ENCODE measurements at places on chromosomes 3 and 15.
A peak's percentile ranks its signal among the peaks of the same experiment; 100 is the strongest.

DNA sequence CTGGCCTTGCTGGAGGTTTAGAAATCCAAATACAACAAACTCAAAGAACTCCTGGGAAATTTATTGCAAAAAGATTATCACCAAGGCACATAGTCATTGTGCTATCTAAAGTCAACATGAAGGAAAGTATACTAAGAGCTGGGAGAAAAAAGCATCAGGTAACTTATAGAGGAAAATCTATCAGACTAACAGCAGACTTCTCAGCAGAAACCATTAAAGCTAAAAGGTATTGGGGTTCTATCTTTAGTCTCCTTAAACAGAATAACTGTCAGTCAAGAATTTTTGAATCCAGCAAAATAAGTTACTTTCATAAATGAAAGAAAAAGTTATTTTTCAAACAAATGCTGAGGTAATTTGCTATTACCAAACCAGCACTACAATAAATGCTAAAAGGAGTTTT lies 8.0 kb downstream of the OR5K3 start:
- no peak for DNase-seq

DNA sequence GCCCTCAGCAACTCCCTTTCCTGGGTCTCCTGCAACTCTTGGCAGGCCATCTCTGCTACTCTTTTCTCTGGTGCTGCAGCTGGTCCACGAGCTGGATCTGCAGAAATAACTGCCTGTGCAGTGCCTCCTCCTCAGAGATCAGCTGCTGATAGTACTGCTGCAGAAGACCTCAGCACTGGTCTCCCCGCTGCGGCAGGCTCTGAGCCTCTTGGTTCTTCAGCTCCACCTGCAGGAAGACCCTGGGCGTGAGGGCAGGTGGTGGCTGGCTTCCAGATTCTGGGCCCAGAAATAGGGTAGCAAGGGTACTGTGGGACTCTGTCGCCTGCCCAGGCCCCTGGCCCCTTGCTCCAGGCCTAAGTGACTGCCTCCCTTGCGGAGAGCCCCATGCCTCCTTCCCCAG lies 79.7 kb upstream of the C2CD4B start:
- DNase-seq = peak; percentile 46

- DNase-seq = no peak
Observed at GRCh38 chr3:137789236-137789635, 25.1 kb downstream of the SOX14 start.

DNA sequence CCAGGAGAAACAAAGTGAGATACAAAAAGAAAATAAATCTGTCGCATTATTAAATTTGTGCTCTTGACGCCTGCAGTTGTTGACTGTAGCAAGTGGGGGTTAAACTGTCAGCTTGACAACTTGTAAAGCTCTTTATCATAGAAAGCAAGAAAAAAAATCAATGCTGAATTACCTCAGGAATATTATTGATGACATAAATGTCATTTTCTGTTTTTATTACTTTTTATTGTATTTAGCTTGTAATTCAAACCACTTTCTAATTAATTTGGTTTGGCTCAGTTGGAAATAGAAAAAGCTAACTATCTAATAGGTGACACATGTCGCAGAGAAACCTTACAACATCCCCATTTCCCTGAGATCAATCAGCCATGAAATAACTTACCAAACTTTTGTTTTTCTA lies 195.3 kb downstream of the CDIN1 start:
- no peak for DNase-seq

GRCh38 chr15:70463453-70463834 lies 299.9 kb downstream of the UACA start:
- no peak for DNase-seq

DNA sequence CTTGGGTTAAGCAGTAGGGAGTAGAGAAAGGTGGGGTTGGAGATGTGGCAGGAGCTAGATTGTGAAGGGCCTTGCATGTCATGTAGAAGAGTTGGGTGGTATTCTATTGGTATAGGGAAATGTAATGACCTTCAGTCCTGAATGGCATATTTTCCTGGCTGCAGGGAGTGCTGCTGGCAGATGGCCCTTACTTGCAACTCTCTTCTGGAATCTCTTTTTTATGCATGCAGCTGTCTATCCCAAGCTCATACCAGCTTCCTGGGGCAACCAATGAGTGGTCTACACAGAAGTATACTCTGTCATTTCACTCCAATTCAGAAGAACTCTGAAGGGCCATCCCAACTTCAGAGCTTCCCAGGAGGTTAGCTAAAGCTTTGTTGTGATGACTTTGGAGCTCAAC lies 144.7 kb upstream of the ANKRD28 start:
- no peak for DNase-seq

GRCh38 chr3:78050276-78051065 lies 1010.6 kb downstream of the ROBO2 start:
- DNase-seq = no peak

DNA sequence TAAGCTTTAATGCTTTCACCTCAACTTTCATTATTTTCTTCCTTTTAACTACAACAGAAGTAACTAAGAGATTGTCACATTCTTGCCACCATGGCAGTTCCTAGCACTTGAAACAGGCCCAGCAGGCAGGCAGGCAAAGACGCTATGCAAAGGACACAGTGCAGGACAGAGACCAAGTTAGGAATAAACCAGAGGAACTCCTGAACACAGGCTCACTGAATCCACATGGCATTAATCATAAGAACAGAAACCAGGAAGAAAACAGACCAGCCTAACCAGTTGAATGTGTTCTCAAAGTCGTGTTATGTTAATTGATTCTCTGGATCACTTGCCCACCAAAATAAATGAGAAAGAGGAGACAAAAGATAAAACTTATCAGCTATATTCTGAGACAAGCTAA lies 397.6 kb downstream of the TBL1XR1 start:
- DNase-seq = no peak

- peak; percentile 43 for DNase-seq
Observed at GRCh38 chr3:84836961-84837360, 121.8 kb upstream of the CADM2 start.

GRCh38 chr3:14280326-14280725 lies 101.7 kb downstream of the LSM3 start:
- no peak for DNase-seq

- DNase-seq = no peak
Observed at GRCh38 chr3:62131620-62132019, 241.7 kb downstream of the FEZF2 start.

DNA sequence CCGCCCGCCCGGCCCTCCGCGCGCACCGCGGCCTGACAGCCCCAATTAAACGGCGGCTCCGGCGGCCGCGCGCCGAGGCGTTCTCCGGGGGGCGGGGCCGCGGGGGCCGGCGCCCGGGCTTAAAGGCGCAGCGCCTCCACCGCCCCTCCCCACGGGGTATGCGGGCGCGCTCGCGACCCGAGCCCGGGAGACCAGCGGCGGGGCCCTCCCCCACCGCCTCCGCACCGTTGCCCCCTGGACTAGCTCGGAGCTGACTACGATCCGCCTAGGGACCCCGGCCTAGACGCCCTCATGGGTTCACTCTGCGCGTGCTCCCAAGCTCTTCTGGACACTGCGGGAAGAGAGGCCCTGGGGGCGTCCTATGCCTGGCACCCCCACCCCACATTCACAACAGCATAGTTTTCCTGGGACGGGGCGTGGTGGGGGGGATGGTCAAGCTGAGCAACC lies at the start of gene DUSP7:
TSS of gene DUSP7 (minus strand) at position 51 of the 447 bp plus-strand sequence. CDS start 205 bp downstream, outside the sequence.
- DNase-seq = peak; percentile 64

DNA sequence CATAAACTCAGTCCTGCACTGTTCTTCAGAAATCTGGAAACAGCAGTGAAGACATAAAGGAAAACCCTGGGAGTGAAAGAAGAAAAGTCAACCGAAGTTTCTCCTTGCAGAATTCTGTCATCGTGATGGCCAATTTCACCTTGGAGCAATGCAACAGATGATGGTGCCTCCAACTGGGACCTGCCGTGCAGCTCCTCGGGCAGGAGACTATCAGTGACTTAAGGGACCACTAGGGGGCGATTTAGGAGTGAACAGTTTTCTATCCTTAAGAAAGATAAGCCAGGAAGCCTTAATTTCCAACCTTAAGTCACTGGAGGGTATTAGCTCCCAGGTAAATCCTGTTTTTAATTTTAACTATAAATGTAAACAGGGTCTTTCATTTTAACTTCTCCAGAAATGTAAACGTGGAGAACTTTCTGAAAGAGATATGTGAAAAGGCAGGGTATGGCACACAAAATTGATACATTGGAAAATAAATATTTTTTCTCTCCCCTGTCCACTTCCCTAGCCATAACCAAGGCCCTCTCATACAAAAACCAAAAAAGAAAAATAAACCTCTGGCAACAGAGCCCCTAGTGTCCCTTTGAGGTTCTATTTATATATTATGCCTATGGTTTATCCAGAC lies 116.3 kb downstream of the PDZRN3 start:
- DNase-seq = no peak

GRCh38 chr3:27526614-27527315 lies 42.6 kb upstream of the SLC4A7 start:
- DNase-seq = no peak

- no peak for DNase-seq
Observed at GRCh38 chr3:116950301-116951055, 240.9 kb downstream of the TUSC7 start.

GRCh38 chr15:57541805-57542504 lies 49.7 kb upstream of the MYZAP start:
- DNase-seq = peak; percentile 83

- no peak for DNase-seq
Observed at GRCh38 chr3:124896824-124897526, 9.8 kb upstream of the ITGB5 start.

- no peak for DNase-seq
Observed at GRCh38 chr15:67521783-67522568, 1.0 kb downstream of the C15orf61 start.

- no peak for DNase-seq
Observed at GRCh38 chr3:167441256-167441655, 32.6 kb downstream of the SERPINI2 start.

DNA sequence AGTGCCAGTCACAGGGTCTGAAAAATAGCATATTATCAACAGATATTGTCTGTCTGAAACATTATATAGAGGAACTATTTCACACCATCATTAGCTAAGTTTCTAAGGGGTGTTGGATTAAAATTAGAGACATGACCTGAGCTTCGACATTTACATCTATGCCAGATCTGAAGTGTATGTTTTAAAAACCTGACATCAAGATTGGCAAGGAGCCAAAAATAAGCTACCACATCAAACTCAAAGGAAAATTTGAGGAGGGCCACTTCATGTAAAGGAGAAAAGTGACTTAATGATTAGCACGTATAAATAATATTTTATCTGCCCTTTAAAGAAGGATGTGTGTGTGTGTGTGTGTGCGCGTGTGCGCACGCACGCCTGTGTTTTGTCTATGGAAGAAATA lies 752.0 kb upstream of the GRM7 start:
- no peak for DNase-seq

- peak; percentile 45 for DNase-seq
Observed at GRCh38 chr3:5187920-5188418, 462 bp downstream of the EDEM1 start.

- no peak for DNase-seq
Observed at GRCh38 chr15:35126236-35126635, 41.1 kb upstream of the NANOGP8 start.

DNA sequence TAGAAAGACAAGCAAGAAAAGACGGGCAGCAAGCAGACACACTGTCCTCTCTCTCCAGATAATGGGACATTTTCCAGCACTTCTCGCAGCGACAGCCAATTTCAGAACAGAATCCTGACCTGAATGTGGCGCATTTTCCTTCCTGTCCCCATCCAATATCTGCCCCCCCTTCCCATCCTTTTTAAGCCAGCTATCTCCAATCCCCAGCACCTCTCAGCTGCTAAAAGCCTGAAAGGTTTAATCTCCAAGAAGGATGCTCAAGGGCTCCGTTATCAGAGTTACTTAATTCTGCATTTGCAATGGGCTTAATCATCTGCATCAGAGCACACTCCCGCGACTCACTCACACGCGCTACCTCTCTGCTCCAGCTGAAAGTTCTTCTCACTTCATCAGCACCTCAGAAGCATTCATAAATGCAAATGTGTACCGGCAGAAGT lies 50.5 kb downstream of the SRGAP3 start:
- no peak for DNase-seq

- DNase-seq = no peak
Observed at GRCh38 chr3:46646700-46647099, 34.4 kb downstream of the FAM240A start.

- no peak for DNase-seq
Observed at GRCh38 chr3:126927401-126927750, 55.5 kb upstream of the PLXNA1 start.

GRCh38 chr15:47541562-47541961 lies 175.7 kb upstream of the SEMA6D start:
- DNase-seq = no peak

GRCh38 chr3:26308454-26308853 lies 314.1 kb upstream of the LRRC3B start:
- no peak for DNase-seq

DNA sequence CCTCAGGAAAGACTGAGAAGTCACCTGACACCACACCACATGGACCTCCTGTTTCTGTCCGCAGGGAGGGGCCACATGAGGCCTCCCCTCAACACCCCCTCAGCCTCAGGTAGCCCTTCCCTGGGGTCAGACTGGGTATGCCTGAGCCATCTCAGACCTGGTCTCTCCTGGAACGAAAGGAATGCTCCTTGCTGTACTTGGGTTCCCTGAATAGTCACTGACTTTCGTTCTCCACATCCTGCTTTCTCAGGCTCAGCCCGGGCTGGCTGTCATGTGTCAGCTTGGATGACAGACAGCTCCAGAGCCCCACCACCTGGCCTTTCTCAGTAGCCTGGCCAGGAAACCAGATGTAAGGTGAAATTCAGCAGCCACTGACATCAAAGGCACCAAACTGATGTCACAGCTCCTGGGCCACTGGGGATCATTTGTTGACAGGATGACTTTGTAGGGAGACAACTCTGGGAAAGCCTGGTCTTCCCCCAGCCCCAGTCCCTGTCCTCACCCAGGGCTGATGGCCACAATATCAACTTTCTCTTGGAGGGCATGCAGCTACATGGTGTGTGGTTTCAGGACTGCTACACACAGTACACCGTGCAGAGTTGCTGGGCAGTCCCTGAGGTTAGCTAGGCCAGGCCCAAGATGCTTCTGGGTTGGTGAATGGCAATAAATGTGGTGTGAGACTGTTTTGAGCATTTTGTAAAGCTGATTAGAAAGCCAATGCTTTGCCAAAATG lies 141.4 kb upstream of the MRPS22 start:
- peak; percentile 66 for DNase-seq

GRCh38 chr3:32646761-32647160 lies 38.2 kb upstream of the CNOT10 start:
- no peak for DNase-seq

DNA sequence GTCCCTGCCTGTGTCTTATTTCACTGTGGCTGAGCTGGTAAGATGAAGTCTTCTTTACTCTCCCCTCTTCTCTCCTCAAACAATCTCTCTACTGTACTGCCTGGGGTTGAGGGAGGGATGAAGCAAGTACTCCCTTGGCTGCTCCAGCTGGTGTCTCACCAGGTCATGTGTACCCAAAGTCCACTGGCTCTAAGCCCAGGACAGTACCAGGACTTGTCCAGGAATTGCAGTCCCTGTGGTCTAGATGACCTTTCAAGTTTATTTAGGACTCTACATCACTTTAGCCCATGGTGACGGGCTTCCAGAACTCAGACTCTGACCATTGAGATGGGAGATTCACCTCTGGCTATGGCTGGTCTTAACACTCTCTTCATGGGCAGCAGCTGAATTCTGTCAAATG lies 17.5 kb upstream of the SLC27A2 start:
- DNase-seq = no peak

Measured in pancreas (tissue), 10 donors.